Activated CD4-positive, alpha-beta T cell treated with anti-CD3 and anti-CD28 coated beads, Interleukin-2, amount 50 U/mL, for 1 hour (primary cell): ENCODE measurements at places on chromosomes 13 and 19.

GRCh38 chr19:31572102-31572975 is 223.1 kb upstream of the TSHZ3 start:
- no peak for DNase-seq

DNA sequence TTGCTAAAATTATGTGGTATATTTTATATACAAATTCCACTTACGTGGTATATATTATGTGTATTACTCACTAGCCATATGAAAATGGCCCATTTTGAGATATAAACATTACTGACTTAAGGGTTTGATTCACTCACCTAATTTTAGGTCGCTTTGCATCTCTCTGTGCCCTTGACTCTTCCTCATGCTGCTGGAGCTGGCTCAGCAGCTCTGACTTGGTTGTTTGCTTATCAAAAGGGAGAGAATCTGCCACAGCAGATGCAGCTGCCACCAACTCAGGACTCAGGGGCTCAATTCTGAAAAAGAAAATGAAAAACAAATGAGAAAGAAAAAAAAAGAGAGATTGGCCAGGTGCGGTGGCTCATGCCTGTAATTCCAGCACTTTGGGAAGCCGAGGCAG is 12.2 kb downstream of the MRPS31 start:
- no peak for DNase-seq

GRCh38 chr13:100512422-100512821 is 76.2 kb downstream of the GGACT start:
- no peak for DNase-seq

DNA sequence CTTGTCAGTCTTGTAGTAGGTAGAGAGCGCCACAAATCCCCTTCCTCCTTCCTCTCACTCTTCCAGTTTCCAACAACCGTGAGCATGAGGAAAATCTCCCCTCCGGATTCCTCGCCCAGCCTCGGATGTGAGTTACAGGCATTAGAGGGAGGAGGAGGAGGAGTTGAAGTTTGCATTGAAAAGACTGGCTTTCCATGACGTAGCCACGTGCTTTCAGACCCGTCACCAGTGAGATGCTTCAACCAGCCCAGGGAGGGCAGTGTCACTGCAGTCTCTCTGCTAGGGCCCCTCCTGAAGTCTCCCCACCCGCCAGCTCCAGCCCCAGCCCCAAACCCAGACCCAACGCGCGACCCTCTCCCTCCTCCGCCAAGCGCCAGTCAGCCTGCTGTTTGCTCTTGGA is 442 bp upstream of the FGF14 start:
- no peak for DNase-seq

GRCh38 chr19:1668486-1669270 is 16.3 kb upstream of the TCF3 start:
- DNase-seq = no peak

DNA sequence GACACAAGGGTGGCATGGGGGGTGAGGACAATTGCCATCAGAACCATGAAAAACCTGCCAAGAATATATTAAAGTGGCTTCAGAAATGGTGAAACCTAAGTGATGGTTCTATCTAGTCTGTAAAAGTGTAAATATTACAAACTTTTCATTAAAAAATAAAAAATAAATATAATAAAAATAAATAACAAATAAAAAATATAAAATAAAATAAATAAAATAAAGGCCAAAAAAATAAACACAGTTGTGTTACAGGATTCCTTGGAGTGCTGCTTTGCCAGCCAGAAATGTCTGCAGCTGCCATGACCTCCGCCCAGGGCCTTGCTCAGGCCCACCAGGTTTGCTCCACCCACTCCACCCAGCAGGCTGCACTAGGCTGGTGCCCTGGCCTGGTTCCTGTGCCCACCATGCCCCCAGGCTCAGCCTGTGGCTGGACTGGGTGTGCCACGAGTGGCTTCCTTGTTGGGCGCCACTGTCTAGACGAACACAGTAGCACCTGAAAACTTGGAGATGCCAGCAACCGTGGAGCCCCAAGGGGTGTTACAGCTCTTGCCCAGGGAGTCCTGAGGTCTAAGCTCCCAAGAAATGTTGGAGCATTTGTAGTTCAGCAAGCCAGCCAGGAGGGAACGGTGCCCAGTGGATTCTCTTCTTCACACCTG is 20.9 kb downstream of the CCDC70 start:
- DNase-seq = no peak

- no peak for DNase-seq
Observed at GRCh38 chr19:17554968-17555479, 425 bp upstream of the COLGALT1 start.
